ENCODE measurements at places on chromosomes 5 and 9. TPM values are rescaled to one million over a fixed set of nuclear protein-coding genes. Genes with fewer than 3 reads are reported as not detected.

The GGTA1 gene
- not detected for total RNA-seq

The FOXD4L4 gene
- under 0.01 TPM for total RNA-seq

The ARHGEF39 gene
- 1.5 TPM for total RNA-seq

The LRRC70 gene
- 27.7 TPM for total RNA-seq

The PTGDS gene
- total RNA-seq, result 0.65 TPM

Measured in epithelial cell of umbilical artery (primary cell).